ENCODE measurements at places on chromosomes 5 and 9.

DNA sequence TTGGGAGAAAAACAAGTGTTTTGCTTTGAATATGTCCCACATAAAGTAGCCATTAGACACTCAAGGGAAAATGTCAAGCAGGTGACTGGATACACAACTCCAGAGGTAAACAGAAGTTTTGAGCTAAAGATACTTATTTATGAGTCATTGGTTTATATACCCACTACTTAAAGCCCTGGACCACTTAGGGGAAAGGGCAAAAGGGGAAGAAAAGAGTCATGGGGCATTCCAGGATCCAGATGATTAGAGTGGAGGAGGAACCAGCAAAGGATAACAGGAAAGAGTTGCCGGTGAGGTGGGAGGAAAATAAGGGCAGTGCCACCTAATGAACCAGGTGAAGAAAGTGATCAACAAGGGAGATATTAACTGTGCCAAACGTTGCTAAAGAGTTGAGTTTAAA lies 254.2 kb upstream of the NR4A3 start:
- DNase-seq: no peak

DNA sequence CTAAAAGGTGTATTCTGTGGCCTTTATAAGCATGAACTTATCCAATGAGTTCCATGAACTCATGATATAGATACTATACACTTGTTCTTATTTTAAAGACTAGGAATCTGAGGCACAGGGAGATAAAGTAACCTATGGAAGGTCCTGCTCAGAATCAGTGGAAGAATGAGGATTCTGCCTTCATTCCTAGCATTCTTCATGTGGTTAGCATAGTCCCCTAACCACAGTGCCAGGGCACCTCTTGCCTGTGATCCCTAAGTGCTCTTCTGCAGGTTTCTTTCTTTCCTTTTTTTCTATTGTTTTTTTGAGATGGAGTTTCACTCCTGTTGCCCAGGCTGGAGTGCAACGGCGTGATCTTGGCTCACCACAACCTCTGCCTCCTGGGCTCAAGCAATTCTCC lies 174.1 kb downstream of the C9orf152 start:
- no peak for DNase-seq

- DNase-seq: peak; percentile 76
These were observed 5.3 kb upstream of the TJP2 start for GRCh38 chr9:69168709-69169217.

DNA sequence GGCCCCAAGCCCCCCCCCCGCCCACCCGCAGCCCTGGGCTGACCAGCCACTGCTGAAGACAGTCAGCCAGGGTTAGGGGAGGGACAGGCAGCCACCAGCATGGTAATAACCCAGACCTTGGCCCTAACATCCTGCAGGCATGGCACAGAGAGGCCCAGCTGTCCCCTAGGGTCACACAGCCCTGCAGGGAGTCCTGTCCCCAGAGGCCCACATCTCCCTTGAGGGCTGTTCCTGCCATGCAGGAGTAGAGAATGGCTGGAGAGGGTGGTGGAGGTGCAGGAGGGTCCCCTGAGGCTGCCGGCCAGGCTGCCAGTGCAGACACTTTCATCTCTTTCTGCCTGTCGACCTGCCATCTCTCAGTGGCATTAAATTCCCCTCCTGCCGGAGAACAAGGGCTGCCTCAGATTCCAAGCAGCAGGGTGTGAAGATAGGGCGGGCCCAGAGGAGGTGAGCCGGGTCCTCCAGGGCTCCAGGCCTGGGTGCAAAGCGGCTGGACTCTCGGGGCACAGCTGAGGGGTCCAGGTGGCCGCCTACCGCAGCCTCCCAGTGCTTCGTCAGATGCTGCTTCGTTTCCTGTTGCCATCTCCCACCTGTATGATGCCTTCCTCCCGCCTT lies 40.0 kb downstream of the CXXC5 start:
- no peak for DNase-seq

DNA sequence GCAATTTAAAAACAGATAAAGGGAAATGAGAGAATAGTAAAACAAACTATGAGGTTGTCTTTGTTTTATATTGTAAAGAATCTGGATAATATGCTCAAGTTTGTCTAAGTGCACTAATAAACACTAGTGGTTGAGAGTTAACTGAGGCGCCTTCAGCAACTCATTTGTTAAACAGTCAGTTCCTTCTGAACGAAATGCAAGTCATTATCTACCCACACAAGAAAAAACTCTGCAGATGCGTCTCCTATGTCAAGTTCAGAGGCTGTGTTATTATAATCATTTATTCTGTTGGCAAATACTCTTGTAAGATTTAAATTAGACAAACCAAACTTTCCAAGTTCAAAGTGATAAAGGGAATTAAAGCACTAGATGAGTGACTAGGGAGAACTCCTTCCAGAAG lies 20.3 kb upstream of the PCA3 start:
- no peak for DNase-seq

DNA sequence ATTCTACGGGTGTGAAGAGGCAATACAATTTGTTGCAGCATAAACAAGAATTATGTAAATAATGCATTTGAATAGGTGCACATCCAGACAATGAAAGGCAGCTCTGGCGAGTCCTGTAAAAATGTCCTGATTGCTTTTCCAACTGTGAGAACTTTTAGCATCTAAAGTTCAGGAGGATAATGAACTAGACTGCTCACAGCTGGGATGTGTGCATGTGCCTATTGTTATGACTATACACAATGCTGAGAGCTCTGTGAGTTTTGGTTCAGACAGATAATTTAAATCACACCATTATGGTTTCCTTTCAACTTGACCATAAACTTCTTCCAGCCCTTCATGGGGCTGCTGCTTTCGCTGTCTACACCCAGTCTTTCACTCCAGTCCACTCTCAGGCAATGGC lies 99.9 kb downstream of the PLK2 start:
- DNase-seq: no peak

DNA sequence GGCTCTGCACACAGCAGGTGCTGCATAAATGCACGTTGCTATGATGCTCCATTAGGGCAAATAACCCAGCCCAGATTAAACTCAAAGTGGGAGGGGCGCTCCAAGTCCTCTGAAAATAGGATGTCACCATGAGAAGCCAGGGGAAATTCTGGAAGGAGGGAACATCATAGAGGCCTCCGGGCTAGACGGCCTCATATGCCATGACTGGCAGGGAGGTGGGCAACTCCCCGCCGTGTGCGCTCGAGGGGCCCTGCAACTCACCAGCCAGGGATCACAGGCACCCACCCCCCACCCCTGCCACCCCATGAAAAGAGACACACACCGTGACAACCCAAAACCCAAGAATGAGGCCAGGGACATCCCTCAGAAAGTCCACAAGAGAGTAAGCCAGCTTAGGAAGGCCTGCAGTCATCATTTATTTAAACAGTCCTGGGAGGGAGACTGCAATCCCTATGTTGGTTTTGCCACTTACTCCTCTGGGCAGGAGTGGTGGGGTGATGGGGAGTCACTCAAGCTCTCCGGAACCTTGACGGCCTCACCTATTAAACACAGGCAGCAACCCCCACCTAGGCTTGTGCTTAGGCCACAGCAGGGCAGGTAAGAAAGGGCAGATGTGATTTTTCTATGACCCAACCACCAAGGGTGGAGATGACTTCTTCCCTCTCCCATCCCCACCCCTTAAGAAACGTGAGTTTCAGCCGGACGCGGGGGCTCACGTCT lies 4.0 kb downstream of the VAV2 start:
- no peak for DNase-seq

Data from stimulated activated CD4-positive, alpha-beta T cell treated with anti-CD3 and anti-CD28 coated beads, Interleukin-1b, Interleukin-23, amount 100 ng/mL, for 48 hours (primary cell).